ENCODE measurements at places on chromosomes 2 and 18. TPM values are rescaled to one million over a fixed set of nuclear protein-coding genes. Genes with fewer than 3 reads are reported as not detected.

GRCh38 chr2:222903234-222904220 lies 42.7 kb downstream of the ACSL3 start:
- DNase-seq, result peak; percentile 85

- peak; percentile 19 for DNase-seq
Observed at GRCh38 chr2:175698061-175698460, 304.0 kb downstream of the LNPK start.

- DNase-seq, result no peak
Observed at GRCh38 chr2:182897137-182897536, 30.7 kb upstream of the FRZB start.

DNA sequence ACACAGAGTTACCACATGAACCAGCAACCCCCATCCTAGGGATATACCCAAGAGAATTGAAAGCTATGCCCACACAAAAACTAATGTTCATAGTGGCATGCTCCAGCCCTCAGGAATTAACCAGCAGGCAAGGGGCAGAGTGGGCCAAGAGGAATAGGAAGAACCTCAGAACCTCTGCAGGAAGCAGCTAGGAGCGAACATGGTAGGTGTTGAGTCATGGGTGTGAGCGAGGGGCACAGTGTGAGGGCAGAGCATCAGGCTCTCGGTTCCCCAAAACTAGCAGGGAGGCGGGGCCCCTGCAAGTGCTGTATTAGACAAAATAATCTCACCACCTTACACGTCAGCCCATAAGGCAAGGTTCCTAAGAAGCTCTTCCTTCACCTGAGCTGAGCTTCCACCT lies 5.6 kb upstream of the RUFY4 start:
- DNase-seq, result no peak

DNA sequence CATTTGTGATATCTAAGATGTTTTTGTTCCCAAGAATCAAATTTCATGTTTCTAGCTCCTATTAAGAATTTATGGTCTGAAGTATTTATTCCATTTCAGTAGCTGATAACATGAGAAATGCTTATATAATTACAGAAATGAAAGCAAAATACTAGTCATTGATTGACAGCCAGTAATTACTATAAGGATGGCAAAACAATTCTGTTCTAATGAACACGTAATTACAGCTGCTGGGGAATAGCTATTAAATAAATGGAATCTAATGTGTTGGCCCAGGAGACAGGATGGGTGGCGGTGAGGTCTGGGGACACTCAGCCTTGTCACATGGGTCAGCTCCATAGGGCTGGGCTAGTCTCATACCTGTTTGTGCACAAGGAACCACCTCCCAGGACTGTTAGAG lies 263.5 kb downstream of the FHOD3 start:
- DNase-seq, result no peak

DNA sequence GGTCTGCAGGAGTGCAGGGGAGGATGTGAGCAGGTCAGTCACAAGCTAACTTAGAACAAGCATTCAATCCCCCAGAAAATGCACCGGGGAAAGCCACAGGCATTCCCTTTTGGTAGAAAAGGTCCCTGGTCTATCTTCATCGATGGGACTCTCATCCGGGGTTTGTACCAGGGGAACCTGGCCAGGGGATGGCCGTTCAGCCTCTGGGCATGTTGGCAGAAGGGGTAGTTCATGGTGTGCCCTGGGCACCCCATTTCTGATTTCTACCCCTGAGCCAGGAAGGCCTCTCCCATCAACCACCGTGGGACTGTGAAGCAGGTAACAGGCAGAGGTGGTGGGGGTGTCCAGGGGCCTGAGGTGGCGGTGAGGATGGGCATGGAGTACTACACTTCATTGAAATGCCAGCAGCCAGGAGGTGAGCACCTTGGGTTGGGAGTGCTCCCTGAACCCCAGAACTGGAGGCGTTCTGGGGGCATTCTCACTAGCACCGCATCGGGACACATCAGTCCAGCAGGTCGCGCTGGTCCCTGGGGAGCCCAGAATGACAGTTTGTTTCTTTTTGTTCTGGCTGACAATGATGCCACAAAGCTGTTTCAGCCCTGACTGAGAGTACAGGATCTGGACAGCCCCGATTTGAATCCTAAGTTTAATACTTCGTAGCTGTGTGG lies 172.3 kb downstream of the SMAD7 start:
- DNase-seq, result no peak

- peak; percentile 18 for DNase-seq
Observed at GRCh38 chr2:132678483-132678882, 8.5 kb upstream of the LYPD1 start.

GRCh38 chr2:120917886-120918285 lies 182.2 kb downstream of the GLI2 start:
- no peak for DNase-seq

GRCh38 chr2:133561045-133561852 lies 7.0 kb downstream of the NCKAP5 start:
- peak; percentile 79 for DNase-seq

GRCh38 chr2:46871976-46872381 lies 43.6 kb downstream of the MCFD2 start:
- no peak for DNase-seq

GRCh38 chr18:44700652-44701051 lies 20.0 kb downstream of the SETBP1 start:
- DNase-seq, result peak; percentile 81

DNA sequence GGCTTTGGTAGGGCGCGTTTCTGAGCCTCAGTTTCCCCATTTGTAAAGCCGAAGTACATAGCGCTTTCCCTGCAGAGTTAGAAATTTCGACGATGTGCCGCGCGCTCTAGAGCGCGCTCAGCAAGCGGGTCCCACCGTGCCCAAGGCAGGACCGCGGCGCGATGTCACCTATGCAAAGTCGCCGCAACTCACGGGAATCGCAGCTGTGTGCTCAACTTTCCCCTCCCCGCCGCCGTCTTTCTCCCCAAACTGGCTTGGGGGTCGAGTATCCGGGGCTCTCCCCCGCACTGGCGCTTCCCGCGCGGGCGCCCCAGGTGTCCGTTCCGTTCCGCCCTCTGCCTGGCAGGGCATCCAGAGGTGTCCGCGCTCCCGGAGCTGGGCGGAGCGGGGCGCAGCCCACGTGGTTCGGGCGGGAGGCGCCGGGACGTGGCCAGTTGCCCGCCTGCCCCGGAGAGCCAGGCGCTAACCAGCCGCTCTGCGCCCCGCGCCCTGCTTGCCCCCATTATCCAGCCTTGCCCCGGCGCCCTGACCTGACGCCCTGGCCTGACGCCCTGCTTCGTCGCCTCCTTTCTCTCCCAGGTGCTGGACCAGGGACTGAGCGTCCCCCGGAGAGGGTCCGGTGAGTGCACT lies at the start of gene MLPH:
Gene MLPH (plus strand): TSS at position 433 of the 630 bp plus-strand sequence. CDS start 6,176 bp downstream, outside the sequence.
- DNase-seq, result no peak

DNA sequence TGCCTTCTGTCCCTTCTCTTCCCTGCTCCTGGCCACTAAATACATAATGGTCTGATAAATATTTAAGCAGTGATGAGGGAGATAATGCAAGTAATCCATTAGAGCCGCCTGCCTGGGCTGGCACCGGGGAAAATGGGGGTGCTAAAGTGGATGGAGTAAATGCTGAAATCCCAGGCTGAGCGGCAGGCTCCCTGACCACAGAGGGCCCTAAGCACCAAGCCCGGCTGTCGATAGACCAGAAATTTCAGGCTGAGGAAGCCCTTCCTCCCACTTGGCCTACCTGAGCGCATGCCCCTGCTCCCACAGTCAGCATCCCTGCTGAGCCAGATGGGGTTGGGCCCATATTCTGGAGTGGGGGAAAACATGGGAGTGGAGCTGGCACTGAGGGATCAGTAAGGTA lies 197.5 kb upstream of the SKOR2 start:
- DNase-seq, result no peak

DNA sequence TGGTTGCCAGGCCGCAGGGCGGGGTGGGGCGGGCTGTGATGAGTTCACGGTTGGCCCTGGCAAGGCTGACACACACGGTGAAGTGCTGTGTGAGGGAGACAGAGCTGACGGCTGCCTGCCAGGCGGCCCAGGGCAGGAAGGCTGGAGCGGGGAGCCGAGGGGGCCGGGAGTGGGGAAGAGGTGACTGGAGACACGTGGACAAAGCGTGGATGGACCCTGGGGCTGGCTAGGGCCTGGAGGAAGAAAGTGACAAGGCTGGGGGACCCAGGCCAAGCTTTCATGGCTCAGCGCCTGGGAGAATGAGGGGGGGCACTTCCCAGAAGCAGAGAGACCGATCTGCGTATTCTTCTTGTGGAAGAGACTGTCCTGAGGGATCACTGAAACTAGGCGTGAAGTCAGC lies 123.2 kb downstream of the DYSF start:
- DNase-seq, result no peak

- no peak for DNase-seq
Observed at GRCh38 chr2:144137272-144137671, 382.6 kb downstream of the ZEB2 start.

DNA sequence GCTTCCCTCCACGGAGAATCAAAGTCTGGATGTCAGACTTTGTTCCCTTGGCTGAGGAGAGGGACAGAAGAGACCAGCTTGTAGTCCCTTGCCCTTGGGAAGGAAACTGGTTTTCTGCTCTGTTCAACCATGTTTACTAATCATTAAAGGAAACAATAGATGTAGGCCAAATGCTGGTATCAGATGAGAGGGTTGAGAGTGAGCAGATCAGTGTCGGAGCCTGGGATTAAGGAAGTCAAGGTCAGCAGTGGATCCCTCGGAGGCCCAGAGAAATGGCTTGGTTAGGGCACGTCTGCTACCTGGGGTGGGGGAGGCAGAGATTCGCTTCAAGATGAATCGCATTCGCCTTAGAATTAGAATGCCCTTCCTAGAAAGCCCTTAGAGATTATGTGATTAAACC lies 109.1 kb downstream of the MYCN start:
- DNase-seq, result no peak

- DNase-seq, result peak; percentile 23
Observed at GRCh38 chr2:171568089-171568488, 45.8 kb downstream of the CYBRD1 start.

DNA sequence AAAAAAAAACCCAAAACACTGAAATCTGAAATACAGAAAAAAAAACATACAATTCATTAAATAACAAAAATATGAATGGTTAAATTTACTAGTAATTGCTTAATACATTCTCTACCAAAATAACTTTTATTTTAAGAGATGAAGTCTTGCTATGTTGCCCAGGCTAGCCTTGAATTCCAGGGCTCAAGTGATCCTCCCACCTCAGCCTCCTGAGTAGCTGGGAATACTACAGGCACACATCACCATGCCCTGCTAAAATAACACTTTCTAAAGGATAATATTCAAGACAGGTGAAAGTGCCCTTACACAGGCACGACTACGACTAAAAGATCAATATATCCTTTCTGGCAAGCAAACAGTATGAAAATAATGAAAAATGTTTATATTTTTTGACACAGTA lies 9.5 kb downstream of the USP34 start:
- DNase-seq, result no peak

DNA sequence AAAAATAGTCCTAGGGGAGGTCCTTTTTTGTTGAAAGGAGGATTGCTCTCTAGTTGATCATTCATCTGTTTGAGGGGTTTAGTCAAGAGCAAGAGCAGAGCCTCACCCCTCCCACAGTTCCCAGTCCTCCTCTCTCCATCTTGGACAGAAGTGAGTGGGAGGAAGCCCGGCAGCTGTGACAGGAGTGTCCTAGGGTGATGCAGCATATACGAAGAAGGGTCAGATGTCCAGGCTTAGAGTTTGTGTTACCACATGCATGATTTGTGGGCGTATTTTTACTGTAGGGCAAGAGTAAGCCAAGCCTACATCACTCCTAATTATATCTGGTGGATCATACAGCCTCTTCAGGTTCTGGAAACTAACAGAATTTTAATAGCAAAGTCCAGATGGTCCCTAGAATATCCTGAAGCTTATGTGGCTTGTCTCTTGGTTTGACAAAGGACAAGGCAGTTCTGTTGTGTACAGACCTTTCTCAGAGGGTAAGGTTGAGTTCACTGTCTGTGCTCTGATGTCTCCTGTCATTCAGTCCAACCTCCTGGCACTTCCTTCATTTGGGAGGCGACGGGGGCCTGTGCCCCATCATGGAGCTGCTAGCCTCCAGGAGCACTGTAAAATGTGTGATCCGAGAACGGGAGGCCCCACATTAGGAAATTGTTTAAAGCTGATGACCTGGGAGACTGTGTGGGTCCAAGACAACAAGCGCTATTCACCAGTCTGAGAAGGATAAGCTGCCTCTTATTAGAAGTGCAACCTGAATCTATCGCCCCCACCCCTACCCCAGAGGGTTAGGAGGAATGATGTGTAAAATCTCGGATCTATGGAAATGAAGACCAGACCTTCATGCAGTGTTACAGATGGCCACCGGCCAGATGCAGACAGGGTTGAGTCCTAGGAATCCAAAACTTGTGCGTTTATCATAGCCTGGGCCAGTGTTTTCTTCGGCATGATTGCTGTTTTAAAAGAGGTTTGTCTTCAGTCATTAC lies 6.9 kb downstream of the CEP68 start:
- DNase-seq, result no peak

GRCh38 chr2:147531269-147531668 lies 313.6 kb upstream of the ACVR2A start:
- DNase-seq, result no peak

DNA sequence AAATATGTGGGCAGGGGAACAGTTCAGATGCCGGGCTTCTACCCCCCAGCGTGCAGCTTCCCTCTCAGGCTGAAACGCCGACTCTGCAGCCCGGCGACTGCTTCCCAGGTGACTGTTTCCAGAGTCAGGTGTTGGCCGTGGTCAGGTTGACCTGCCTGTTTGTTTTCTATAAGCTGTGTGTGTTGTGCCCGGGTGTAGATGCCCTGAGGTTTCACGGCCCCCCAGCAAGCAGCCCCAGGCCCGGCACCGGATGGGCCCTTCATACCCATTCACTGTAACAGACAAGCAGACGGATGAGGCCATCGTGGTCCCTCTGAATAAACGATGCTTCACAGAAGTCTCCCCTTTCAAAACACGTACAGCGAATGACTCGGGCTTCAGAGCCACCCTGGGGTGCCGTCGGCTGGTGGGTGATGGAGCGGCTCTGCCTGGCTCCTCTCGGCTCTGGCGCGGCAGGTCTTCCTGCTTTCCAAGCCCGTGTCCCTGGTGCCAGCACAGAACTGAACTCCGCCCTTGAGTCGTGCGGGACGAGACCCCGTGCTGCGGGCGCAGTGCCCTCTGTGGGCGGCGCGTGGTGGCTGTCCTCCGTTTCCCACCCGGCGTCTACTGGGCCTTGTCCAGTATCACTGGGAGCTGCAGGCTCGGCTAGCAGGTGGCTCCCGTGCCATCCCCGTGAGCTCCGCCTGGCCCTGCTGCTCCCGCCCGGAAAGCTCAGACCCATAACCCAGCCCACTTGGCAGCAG lies 15.0 kb upstream of the KCNG2 start:
- DNase-seq, result no peak

CDK5R2 gene
- total RNA-seq, result 0.10 TPM

GAREM1 gene
- 3.6 TPM for total RNA-seq

TWIST2 gene
- 0.20 TPM for total RNA-seq

MOGAT1 gene
- not detected for total RNA-seq

ANKRD29 gene
- 7.1 TPM for total RNA-seq

ANKRD62 gene
- total RNA-seq, result not detected

DOCK10 gene
- 2.5 TPM for total RNA-seq

POMC gene
- not detected for total RNA-seq

SH3RF3 gene
- total RNA-seq, result under 0.01 TPM

FOXD4L1 gene
- 0.20 TPM for total RNA-seq
